ENCODE measurements at places on chromosomes 5 and 9. TPM values are rescaled to one million over a fixed set of nuclear protein-coding genes. Genes with fewer than 3 reads are reported as not detected.

POU4F3 gene
- polyA plus RNA-seq: 0.17 TPM

GABRP gene
- 1.2 TPM for polyA plus RNA-seq

SIT1 gene
- polyA plus RNA-seq: 0.48 TPM

IFNK gene
- not detected for polyA plus RNA-seq

IL5 gene
- polyA plus RNA-seq: not detected

CSNK1A1 gene
- 214 TPM for polyA plus RNA-seq

NIPAL4 gene
- polyA plus RNA-seq: 0.62 TPM

SHISAL2B gene
- not detected for polyA plus RNA-seq

- no peak for DNase-seq
These were observed 33.5 kb downstream of the ELL2 start for GRCh38 chr5:95927927-95928723.

DNA sequence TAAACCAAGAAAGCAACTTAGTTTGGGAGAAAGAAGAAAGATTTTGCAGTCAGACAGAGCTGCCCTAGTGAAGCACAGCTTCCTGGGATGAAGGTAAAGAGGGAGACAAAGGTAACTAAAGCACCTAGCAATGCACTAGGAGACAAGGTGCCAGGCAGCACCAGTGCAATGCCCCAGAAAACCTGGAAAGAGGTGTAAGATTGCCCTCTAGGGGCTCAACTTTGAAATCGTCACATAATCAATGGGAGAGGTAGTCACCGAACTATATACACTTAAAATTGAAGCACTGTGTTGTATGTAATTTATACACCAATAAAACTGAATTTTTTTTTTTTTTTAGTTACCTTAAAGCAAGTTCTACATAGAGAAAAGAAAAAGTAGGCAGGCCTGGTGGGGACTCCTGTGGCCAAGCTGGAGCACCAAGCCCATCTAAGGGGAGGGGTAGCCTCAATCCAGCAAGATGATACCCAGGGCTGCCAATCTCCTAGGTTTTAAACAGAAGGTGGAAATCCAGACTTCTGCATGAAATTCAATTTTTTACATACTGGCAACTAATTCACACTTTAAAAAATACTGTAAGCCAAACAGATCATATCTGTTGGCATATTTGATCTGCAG is 48.2 kb downstream of the CDK5RAP2 start:
- DNase-seq: no peak

- no peak for DNase-seq
These were observed 4.3 kb upstream of the GPX3 start for GRCh38 chr5:151015974-151016587.

DNA sequence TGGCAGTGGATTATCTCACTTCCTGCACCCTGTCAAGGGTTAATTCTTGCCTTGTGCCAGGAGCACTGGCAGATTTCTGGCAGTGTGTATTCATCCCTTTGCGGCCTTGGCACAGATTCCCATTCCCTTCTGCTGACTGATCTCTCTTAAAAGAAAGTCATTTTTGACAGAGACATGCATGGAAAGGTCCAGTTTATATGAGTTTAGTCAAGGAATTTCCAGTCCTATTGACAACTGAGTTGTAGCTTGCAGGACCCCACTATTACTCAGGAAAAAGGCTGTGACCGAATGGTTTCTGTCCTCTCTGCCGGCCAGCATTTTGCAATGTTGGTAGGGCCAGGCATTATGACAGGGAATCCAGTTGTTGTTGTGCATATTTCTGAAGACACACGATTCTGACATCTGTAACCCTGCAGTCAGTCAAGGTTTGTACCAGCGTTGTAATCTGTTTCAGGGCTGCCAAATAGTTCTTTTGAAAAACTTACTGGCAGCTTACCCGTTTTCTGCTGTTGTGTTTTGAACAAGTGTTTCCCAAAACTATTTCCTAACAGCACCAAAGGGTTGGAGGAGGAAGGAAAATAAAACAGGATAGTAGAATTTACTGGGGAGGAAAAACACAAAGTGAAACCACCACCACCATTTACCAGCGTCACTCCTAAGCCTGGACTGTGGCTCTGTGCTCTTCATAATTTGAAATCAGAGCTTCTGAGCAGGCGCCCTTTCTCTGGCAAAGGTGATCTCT is 243.4 kb upstream of the KLF4 start:
- DNase-seq: no peak

DNA sequence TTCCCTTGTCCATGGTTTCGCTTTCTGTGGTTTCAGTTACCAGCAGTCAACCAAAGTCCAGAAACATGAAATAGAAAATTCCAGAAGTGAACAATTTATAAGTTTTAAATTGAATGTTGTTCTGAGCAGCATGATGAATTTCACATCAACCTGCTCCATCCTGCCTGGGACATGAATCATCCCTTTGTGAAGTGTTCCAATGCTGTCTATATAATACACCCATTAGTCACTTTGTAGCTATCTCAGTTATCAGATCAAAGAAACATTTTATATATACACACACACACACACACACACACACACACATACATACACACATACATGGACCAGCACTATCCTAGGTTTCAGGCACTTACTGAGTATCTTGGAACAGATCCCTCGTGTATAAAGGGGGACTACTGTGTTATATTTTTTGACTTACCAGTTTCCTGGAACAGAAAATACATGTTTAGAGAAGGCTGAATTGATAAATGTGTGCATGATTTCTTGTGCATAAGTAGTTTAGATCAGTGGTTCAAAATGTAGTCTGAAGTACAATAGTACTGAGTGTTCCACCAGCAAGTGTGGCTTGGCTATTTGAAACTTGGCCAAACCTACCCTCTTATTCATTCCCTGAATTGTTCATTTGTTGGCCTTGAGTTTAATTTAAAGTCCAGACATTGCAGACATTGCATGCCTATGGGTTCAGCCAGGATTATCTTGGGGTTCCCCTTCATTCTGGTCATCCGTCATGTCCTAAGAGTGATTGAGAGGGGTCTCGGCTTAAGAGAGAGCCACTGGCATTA is 510.0 kb downstream of the GADD45G start:
- DNase-seq: no peak

- no peak for DNase-seq
These were observed 8.1 kb upstream of the PTPN3 start for GRCh38 chr9:109506097-109506712.

- no peak for DNase-seq
These were observed 454.7 kb downstream of the SPATA31D1 start for GRCh38 chr9:82443312-82443711.

- no peak for DNase-seq
These were observed 324.7 kb downstream of the FAM170A start for GRCh38 chr5:119954106-119954505.

- no peak for DNase-seq
These were observed 32.3 kb downstream of the PRRX2 start for GRCh38 chr9:129697656-129698253.
